ENCODE measurements at places on chromosomes 6 and 20.

DNA sequence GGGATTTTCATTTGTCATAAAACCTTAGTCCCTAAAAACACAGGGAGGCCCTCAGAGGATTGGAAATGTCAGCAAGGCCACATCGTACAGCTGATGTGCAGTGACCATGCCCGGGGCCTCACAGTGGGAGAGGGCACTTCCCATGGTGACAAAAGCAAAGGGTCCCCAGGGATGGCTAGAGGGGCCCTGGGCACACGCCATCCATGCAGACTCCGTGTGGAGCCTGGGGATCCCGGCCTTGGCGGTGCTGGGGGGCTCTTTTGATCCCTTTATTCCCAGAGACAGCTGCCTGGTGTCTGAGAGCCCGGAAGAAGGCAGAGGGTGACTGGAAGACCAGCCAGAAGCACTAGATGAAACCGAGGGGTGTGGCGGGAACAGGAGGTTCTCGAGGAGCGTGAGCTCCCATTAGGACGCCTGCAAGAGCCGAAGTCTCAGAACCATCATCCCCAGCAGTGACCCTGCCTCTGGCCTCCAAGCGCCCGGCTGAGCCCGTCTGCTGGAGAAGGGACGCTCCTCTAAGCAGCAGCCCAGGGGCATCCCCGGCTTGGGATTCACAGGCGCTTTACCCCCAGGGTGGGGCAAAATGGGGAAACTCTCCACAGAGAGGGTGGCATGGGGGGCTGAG is 49.1 kb upstream of the FRMD1 start:
- no peak for DNase-seq

DNA sequence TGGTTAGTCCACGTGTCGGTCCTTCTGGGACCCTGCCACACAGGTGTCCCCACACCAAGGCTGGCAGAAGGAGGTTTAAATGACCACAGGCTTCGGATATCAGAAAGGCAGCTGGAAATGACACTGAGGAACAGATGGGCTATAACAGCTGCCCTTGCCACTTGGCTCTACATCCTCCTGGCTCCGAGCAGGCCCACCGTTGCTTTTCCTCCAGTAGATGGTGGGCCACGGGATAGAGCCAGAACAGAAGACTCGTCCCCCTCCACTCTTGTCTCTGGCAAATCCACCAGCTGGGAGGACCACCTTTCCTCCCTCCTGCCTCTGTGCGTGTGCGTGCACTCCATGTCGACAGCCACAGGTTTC is 17.6 kb downstream of the WRNIP1 start:
- no peak for DNase-seq

DNA sequence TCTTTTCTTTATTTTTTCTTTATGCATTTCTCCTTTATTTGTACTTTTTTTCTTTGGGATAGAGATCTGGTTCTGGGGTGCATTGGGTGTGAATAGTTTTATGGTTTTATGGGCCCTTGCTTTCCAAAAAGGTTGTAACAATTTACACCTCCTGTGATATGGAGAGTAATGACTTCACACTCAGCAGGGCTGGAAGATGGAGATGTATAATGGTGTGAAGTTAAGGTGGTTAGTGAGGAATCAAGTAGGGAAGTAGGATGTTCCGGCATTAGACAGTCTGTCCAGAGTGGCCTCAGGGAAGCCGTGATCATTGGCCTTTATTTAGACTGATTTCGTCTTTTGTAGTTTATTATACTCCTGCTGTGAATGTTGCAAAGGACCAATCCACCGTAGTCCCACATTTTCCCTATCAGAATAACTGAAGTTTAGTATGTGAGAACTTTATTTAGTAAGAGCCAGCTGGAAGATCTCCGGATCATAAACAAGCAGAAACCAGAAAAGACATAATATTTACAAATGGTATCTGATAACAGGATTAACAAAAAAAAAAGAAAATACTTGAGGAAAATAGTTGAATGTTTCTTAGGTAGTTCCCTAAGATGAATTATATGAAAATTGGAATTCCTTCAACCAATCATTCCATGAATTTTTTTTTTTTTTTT is 255.5 kb downstream of the TBC1D7 start:
- DNase-seq, result no peak

GRCh38 chr6:75528423-75528822 is 34.8 kb upstream of the FILIP1 start:
- DNase-seq, result no peak

- DNase-seq, result no peak
Measured at GRCh38 chr20:47304287-47304686, 52.2 kb downstream of the ZMYND8 start.

- DNase-seq, result no peak
Measured at GRCh38 chr6:79426625-79427278, 110.5 kb downstream of the LCA5 start.

DNA sequence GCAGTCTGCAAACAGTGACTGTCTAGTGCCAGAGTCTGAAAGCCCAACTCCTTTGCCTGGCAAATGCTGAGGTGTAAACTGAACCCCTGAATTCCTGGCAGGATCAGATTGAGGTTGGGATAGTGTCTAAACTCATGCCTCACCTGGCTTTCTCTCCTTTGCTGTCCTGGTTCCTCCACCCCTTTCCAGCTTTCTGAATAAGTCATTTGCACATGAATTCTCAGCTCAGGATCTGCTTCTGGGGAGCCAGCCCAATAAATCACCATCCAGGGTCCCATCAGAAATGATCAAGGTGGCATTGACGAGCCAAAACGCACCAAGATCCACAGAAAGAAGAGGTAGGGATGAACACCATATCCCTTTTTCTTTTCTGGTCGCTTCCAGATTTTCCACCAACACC is 301.6 kb downstream of the LRFN2 start:
- no peak for DNase-seq

All from hypothalamus (tissue), 51 donors.